ENCODE measurements at places on chromosomes 11 and 22.

DNA sequence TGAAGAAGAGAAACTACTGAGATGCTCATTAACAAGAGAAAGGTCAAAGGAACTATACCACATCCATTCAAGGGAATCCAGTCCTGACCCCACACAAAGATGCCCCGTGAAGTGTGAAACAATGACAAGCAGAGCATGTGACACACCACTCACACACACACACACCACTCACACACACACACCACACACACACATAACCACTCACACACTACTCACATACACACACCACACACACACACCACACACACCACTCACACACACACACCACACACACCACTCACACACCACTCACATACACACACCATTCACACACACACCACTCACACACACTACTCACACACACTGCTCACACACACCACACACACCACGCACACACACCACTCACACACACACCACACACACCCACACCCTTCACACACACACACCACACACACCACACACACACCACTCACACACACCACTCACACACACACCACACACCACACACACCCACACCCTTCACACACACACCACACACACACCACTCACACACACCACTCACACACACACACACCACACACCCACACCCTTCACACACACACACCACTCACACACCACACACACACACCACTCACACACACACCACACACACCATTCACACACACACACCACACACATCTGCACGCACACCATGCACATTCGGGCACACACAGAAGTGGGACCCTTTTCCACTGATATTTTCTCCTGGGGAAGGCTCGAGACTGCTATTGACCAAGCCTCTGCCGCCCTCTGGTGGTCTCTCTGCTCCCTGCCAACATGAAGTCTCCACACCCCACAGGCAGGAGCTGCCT is 32.0 kb upstream of the COMT start:
- DNase-seq: peak; percentile 75

DNA sequence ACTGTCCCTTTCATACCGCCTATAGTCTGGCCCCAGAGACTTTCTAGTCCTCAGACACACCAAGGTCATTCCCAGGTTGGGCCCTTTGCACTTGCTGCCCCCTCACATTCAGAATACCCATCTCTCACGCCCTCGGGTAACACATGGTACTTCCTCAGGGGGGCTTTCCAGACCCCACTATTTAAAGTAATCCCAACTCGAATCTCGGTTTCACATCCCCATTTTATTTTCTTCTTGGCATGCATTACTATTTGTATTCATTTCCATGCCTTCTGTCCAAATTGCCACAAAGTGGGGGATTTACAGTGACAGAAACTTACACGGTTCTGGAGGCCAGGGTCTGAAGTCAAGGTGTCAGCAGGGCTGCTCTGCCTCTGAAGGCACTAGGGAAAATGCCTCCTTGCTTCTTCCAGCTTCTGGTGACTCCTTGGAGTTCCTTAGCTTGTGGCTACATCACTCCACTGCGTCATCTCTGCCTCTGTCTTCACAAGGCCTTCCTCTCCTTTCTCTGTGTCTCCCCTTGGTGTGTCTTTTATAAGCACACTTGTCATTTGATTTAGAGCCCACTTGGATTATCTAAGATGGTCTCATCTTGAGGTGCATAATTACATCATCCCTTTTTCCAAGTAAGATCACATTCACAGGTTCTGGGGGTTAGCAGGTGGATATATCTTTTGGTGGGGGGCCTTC is 15.1 kb downstream of the RCN1 start:
- no peak for DNase-seq

- DNase-seq: no peak
Measured at GRCh38 chr22:46536537-46537224, 739 bp downstream of the CELSR1 start.

GRCh38 chr11:11588891-11589290 is 32.9 kb downstream of the GALNT18 start:
- DNase-seq: no peak

GRCh38 chr22:38040953-38041759 is 16.0 kb upstream of the PICK1 start:
- no peak for DNase-seq

GRCh38 chr22:30205281-30206115 is 41.1 kb downstream of the LIF start:
- DNase-seq: peak; percentile 88

Measured in fibroblast of upper back skin (primary cell).